ENCODE measurements at places on chromosomes 1 and 21.

GRCh38 chr21:27806281-27806680 lies 839.4 kb upstream of the ADAMTS5 start:
- DNase-seq = no peak

- no peak for DNase-seq
Observed at GRCh38 chr21:15247613-15248012, 182.8 kb upstream of the NRIP1 start.

DNA sequence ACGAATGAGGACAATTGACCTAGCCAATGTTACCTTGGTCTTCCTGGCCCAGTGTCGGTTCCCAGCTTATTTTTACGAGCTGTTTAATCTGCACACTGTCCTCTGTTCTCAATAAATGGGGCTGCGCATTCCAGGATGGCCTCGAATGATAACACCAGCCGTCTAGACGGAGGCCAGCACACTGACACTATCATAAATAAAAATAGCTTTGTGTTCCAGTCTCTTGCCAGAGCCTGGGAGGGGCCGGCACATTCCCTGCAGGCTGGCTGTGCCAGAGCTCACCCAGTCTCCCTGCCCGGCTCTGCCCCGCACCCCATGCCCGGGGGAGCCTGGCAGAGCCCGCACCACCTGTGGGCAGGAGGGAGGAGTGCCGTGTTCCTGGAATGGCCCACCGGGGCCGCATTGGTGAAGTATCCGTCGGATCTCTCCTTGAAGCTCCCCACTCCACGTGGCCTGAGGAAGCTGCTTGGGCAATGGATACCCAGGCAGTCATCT lies 92.1 kb downstream of the SPSB1 start:
- DNase-seq = no peak

- no peak for DNase-seq
Observed at GRCh38 chr21:36738489-36739126, 39.7 kb downstream of the SIM2 start.

GRCh38 chr1:6850537-6850936 lies 65.3 kb downstream of the CAMTA1 start:
- DNase-seq = no peak
